ENCODE measurements at places on chromosomes 3 and 15.

DNA sequence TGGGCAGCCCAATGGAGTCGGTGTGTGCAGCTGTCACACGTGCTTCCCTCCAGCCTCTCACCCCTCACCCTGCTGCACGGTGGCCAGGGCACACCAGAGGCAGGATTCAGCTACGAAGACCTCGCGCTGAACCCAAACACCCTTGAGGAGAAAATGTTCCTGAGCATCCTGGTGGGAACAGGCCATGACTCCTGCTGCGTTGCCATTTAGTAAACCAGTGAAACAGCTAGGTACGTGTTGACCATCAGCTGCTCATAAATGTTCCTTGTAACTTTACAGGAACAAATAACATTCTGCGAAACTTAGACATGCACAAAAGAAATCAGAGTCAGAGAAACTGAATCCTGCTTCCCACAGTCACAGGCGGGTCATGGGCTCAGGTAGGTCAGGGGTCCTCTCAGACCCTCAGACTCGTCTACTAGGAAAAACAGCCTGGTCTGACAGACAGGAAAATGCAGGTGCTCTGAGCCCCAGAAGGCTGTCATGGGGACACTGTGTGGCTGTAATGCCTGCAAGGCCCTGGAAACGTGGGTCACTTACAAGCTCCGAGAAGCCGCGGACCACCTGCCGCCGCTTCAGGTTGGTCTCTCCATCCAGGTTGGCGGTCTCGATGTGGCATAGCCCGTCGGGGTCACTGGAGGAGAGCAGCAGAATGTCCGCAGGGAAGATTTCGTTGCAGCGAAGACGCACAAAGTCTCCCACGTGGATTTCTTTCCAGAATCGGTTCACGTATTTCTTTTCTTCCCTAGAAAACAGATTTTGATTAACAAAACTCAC, 82.5 kb downstream of the ATP10A start:
- no peak for DNase-seq

- no peak for DNase-seq
Observed at GRCh38 chr15:75454471-75455378, 3.2 kb upstream of the SIN3A start.

DNA sequence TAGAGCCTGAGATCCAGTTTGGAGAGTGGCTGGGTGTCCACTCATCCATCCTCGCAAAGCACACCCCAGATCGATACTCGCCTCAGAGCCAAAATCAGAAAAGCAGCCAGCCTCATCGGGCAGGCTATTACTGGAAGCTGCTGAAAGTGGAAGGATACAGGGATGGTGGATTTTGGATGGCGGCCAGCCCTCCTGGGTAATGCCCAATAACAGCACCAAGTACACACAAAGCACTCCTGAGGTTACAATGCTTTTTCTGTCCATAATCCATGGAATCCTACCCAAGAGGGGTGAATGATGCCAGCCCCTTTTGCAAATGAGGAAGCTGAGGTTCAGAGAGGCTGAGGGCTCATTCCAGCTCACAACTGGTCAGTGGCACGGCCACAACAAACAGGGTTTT, 93.1 kb upstream of the SLC6A11 start:
- no peak for DNase-seq

DNA sequence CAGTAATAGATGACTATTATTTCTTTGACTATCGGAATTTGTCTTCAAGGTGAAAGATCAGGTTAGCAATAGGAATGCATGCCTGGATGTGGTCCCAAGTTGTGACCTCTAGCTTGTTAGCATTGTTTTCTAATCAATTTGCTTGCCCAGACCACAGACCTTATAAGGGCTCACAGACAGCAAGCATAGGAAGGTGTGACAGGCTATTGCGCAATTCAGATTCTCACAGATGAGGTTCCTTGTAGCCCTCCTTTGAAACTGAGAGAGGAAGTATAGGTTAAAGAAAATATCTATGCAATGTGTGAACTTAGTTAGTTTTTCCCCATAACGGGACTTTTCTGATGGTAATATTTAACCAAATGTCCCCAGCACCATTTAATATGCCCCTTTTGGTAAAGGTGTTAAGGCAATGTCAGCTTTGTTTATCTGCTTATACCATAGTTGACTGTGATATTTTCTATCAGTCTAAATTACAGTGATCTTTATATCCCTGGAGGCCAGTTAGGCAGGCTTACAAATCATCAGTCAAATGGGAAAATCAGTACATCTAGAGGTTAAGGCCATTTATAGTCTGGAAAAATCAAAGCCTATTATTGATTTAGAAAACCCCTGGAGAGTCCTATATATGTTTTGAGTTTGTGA, 168.1 kb upstream of the MBNL1 start:
- DNase-seq: no peak

- no peak for DNase-seq
Observed at GRCh38 chr3:4314688-4315087, 11.5 kb downstream of the SETMAR start.

GRCh38 chr3:137988982-137989381, 21.0 kb upstream of the CLDN18 start:
- no peak for DNase-seq

DNA sequence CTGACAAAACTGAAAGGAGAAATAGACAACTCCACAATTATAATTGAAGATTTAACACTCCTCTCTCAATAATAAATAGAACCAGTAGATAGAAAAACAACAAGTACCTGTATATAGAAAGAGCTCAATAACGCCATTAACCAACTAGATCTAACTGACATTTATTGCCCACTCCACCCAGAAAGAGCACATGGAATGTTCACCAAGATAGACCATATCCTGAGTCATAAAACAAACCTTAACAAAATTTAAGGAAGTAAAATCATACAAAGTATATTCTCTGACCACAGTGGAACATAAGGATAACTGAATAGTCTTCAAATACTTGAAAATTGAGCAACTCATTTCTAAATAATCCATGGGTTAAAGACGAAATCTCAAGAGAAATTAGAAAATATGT, 25.1 kb downstream of the KBTBD12 start:
- no peak for DNase-seq

DNA sequence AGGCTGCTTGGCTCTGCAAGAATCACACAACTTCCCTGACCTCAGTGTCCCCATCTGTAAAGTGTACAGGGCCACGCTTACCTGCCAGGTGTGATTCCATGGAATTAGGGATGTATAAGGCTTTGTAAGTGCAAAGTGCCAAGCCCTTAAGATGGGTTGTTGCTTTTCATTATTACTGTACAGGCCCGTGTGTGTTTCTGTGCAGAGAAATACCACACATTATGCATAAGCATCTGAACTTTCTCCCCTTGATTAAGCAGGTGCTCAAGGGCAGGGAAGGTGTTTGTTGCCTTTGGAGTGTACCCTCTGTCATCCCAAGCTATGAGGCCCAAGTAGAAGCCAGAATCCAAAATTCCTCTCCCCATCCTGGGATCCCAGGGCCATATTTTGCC, 13.6 kb upstream of the HRH1 start:
- no peak for DNase-seq

GRCh38 chr15:41882689-41883483, 11.0 kb downstream of the SPTBN5 start:
- DNase-seq: no peak

DNA sequence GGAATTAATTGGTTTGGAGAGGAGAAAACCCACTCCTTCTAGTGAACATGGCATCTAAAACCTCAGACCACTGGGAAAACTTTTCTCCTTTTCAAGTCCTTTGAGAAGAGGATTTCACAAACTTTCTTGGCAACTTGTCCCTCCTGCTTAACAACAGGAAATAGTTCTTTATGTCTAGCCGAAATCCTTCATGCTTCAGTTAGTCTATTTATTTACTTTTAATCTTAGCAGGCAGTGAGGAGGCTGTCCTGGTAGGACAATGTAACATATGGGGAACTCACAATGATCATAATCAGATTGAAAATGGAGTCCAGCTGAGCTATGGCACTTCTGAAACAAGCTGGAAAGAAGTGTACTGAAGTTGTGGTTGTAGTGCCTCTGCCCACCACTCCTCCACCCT, 50.6 kb downstream of the KY start:
- DNase-seq: no peak

GRCh38 chr3:146628671-146629070, 23.5 kb upstream of the PLSCR5 start:
- DNase-seq: no peak

- DNase-seq: no peak
Observed at GRCh38 chr3:101146946-101147345, 153.7 kb upstream of the ABI3BP start.

DNA sequence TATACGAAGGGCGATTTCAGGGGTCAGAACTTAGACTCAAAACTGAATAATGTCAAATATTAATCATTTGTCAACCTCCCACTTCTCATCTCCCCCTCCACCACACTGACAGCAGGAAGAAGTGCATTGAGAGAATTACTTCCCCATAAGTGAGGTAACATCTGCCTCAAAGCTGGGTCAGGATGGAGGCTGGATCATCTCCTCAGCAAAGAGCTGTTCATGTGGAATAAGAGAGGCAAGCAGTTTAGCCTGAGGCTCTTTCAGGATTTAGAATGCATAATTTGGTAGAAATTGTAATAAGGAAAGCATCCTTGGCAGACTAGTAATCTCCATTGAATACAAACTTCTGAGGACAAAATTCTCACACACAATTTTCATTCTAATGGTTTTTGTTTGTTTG, 512.1 kb downstream of the ROBO1 start:
- no peak for DNase-seq

DNA sequence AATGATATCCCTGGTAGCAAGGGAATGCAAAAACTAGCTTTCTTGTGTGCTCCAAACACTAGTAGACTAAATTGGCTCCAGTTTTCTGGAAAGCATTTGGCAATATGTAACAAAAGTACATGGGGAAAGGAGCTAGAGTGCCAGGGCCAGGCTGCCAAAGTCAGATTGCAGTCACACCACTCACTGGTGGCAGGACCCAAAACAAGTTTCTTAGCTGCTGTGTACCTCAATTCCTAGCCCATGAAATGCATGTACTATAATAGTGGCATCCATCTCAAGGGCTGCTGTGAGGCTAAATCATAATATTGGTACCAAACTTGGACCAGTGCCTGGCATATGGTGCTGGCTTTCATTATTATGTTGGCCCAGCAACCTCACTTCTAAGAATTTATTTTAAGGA, 49.3 kb downstream of the CLDN18 start:
- no peak for DNase-seq

GRCh38 chr3:192751148-192751547, 23.8 kb upstream of the FGF12 start:
- DNase-seq: no peak

GRCh38 chr3:14340960-14341708, 61.3 kb upstream of the SLC6A6 start:
- no peak for DNase-seq

- DNase-seq: no peak
Observed at GRCh38 chr3:115233021-115233420, 85.9 kb upstream of the ZBTB20 start.

DNA sequence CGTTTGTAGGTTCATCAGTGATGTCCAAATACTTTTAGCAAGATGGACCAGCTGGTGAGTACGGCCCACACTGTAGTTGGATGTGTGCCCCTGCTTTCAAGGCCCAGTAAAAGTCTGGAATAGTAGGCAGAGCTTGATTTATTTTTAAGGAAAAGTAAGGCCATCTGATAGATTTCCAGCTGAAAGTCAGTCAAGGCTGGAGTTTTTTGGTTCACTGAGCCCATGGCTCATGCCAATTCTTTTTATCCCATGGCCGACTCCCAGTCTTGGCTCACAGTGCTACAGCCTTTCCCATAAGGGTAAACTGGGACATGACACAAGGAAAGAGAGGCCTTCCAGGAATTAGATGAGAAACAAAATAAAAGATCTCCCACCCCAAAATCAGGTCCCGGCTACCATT, 13.5 kb downstream of the CCDC80 start:
- no peak for DNase-seq

DNA sequence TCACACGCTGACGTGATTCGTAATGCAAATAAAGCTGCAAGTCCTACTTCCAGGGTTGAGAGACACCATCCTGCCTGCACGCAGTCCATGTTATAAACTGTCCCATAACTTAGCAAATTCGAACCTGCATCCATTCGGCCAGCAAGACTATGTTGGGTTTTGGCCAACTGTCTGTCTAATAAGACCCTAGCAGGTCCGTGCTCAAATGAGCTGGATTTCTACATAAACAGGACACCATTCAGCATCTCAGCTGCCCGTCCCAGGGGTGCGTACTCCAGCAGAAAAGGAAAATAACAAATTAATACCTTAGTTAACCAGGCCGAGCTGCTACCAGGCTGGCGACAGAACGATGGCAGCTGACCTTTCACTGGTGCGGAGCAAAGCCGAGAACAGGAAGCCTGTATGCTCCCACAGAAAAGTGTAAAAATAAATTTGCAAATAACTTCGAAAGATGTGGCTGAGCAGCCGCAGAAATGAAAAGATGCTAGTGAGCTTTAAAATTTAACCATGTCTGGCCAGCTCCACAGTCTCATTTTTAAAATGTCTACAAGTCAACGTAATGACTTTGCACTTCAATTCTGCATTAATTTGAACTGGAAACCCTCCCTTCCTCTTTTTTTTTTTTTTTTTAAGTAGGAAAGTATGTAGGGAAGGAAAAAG, 97.1 kb upstream of the SNRPA1 start:
- no peak for DNase-seq

Measured in HuH-7 (cell line).